ENCODE measurements at places on chromosomes 1 and 21.
A peak's percentile ranks its signal among the peaks of the same experiment; 100 is the strongest.

GRCh38 chr1:33634806-33635205 lies 162.4 kb downstream of the ZSCAN20 start:
- no peak for DNase-seq

- DNase-seq, result peak; percentile 92
Observed at GRCh38 chr1:225691861-225692516, 39.1 kb upstream of the ENAH start.

DNA sequence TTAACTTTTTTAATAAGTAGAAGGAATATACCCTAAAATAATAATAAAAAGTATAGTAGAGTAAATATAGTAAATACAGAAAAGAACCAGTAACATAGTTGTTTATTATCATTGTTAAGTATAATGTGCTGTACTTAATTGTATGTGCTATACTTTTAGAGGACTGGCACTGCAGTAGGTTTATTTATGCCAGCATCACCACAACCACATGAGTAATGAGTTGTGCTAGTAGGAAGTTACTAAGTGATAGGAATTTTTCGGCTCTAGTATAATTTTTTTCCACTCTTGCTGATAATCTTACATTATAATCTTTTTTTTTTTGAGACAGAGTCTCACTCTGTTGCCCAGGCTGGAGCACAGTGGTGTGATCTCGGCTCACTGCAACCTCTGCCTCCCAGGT lies 71.6 kb downstream of the IVNS1ABP start:
- no peak for DNase-seq

DNA sequence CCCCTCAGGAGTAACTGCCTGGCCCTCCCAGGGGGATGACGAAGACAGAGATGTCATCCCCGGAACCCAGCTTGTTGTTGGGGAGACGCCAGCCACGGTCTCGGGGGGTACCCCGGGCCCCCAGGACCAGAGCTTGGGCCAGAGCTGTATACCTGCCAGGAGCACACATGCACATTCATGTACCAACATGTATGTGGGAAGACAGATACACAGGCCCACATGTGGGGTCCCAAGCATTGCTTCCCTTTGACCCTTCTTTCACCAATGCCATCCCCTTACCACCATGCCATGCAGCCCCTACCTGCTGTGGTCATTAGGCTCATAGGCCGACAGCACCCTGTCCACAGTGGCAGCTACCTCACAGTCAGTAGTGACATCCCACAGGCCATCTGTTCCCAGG lies 3.2 kb upstream of the RHOC start:
- DNase-seq, result no peak

DNA sequence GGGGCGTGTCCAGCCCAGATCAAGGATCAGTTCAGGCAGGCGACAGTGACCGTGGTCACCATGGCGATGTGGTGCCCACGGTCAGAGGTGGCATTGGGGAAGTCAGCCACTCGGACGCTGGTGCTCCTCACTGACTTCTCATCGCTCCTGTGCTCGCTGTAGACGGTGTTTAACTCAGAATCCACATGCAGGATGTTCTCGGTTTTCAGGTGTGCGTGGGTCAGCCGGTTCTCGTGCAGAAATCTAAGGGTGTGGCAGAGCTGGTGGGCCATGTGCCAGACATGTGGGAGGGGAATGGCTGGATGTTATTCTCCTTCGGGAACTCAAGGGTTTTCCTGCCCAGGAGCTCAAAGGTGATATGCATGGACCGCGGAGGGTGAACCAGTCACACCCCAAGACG lies 11.7 kb downstream of the OR2AJ1 start:
- DNase-seq, result no peak

GRCh38 chr21:45152265-45152746 lies 77.9 kb downstream of the ADARB1 start:
- DNase-seq, result no peak

DNA sequence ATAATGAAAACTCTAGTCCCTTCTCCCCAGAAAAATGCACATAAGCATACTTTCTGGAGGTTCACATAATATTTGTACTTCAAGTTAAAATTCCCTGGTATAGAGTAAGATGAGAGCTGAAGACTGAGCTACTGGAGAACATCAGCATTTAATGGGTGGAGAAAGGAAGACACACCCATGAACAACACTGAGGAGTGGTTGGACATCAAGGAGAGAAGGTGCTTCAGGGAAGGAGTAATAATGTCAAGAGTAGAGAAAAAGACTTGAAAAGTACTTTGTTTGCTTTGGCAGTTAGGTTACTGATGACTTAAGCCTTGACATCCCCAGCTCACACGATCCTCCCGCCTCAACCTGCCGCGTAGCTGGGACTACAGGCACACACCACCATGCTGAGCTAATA lies 21.9 kb downstream of the PEA15 start:
- DNase-seq, result no peak

DNA sequence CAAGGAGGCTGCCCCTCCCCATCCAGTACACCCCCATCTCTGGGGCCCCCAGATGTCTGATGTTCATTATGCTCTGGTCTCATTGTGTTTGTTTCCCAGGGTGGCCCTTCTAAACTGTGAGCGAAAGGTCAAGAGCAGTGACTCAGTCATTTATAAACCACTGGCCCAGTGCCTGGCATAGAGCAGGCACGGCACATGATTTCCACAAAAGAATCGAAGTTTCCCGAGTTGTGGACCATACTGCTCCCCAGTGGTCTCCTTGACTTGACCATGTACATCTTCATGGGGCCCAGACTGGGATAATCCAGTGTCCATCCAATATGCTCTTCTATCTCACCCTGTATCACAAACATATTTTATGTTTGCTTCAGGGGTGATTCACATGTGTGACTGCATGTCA lies 153.3 kb downstream of the NR5A2 start:
- no peak for DNase-seq

- DNase-seq, result no peak
Observed at GRCh38 chr1:44405798-44406736, 1.0 kb downstream of the RNF220 start.

DNA sequence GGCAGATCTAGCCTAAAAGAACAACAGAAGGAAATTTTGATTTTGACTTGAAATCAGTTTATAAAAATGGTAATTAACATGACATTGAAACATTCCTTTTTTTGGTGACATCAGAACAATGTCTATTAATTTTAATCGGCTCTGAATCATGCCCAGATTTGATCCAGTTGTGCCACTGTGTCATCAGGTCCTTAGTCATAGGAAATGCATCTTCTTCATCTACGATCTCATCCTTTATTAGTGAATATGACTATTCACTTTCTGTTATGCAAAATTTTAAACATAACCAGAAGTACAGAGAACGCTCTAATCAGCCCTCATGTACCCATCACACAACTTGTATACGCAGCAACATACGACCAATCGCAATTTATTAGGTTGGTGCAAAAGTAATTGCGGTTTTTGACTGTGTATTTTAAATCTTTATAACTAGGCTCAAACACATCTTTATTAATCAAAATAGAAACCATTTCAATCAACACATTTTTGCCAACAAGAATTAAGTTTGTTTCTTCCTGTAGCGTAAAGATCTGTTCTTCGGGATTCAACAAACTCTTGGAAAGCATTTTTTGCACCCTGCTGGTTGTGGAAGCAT lies 40.3 kb upstream of the TLR5 start:
- DNase-seq, result no peak

DNA sequence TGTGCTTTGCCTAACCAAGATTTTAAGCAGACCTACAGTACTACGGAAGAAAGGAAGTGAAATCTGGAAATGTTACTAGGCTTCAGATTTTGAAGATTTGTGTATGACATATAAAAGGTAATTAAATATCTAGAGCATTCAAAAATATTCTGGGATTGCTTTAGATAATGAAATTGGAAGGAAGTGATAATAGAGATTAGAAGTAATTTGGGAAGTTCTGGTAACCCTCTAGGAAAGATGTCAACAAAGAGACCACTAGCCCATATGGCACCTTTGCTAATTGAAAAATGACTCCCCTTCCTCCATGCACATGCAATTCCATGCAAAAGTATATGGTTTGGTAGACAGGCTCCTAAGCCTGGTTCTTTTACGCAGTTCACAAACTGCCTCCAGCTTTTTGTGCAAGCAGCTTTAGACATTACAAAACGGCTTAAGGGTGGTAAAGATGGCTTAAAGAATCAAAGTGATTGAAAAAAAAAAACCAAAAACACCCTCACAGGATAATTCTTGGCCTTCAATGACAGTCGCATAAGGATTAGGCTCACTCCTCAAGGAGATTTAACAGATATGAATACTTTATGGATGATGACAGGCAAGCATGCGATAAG lies 81.8 kb downstream of the LRRC7 start:
- DNase-seq, result no peak

DNA sequence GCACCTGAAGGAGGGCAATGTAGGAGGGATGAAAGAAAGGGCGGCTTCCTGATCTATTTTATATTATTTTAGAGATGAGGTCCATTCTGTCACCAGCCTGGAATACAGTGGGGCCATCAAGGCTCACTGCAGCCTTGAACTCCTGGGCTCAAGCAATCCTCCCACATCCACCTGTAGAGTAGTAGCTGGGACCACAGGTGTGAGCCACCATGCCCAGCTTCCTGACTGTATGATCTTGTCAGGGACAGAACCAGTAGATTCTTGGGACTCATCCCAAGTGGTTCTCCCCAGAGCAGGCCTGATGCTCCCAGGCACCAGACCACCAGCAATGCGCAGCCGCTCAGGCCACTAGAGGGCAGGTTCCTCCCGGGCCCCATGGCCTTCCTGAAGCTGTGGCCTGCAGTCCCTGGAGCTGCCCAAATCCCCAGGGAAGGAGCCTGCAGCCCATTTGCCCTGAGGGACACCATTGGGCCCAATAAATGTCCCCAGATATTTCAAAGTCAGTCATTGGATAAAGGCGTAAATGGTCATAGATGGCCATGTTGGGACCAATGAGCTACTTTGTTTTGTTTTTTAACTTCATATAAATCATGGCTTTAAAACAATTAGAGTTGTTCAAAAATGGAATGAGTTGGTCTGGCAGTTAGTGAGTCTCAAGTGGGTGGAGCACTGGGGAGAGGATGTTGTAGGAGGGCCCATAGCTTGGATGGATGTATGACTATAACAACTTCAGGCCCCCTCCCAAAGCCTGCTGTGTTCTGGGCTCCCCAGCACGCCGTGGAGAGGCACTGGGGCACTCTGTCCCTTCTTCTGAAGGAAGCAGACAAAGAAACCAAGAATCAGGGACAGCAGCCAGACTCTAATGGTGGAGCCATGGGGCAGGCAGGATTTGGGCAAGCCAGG lies 44.7 kb upstream of the GOLT1A start:
- DNase-seq, result no peak

GRCh38 chr1:19447550-19447949 lies 37.8 kb downstream of the CAPZB start:
- DNase-seq, result no peak

GRCh38 chr1:153778051-153778823 lies 3.0 kb downstream of the SLC27A3 start:
- no peak for DNase-seq

- DNase-seq, result peak; percentile 75
Observed at GRCh38 chr1:150192012-150192411, 42.3 kb downstream of the PLEKHO1 start.

DNA sequence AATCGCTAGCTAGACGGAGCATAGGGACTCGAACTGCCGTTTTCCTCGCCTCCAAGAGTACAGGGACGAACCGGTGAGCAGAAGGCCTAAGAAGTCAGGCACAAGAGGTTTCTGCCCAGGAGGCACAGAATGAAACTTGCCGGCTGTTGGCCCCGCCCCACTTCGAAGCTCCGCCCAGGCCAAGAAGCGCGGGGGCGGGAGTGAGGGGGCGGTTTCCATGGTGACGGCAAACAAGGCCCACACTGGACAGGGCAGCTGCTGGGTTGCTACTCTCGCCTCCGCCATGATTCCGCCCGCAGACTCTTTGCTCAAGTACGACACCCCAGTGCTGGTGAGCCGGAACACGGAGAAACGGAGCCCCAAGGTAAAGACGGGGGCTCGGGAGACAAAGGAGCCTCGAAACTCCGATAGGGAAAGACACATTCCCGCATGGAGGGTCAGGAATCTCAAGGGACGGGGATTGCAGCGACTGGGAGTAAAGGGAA lies at the start of gene DNALI1:
Gene DNALI1, plus strand, starts transcription at position 229 of the 485 bp plus-strand sequence. Its CDS starts 55 bp downstream, at position 284.
- peak; percentile 52 for DNase-seq

DNA sequence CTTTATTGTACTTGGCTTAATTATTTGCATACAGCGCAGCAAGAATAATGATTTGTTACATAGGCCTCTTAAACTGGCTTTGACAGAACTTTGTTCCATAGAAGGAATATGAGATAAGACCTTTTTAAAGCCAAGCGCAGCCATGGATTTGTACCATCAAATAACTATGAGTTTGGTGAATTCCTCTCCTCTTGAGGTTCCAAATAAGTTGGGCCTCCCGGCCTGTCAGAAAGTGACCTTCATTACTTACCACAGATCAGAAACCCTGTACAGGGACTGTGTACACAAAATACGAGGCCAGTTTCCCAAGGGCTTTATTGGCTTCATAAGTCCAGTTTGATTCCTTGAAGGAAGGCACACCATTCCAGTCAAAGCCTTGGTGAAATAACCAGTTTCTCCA lies 21.8 kb upstream of the HSD3B1 start:
- DNase-seq, result no peak

DNA sequence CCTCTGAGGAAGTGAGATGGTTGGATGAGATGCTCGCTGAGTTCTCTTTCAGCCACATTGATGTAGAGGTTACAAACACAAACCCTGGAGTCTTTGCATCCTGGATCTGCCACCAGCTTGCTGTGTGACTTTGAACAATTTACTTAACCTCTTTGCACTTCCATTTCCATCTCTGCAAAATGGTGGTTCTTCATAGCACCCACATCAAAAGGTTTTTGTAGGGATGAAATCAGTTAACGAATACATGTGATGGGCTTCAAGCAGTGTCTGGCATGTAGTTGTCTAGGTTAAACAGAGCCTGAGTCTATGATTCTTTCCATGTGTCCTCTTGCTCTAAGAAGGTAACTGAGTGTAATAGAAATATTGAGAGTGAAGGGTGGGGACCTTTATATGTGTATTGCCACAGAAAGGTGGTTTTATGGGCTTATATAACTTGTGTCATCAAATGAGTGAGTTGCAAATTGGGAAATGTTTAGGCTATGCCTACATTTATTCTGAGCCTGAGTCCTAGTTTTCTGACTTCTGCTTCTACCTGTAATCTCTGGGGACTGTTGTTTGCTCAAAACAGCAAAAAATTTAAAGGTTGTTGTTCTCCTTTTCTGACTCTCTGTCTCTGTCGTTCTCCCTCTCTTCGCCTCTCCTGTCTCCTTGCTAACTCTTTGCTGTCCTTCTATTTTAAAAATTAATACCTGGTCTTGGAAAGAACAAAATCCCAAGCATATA lies 27.3 kb upstream of the LRRN2 start:
- DNase-seq, result no peak

- DNase-seq, result no peak
Observed at GRCh38 chr1:7303554-7304317, 467.4 kb upstream of the VAMP3 start.

DNA sequence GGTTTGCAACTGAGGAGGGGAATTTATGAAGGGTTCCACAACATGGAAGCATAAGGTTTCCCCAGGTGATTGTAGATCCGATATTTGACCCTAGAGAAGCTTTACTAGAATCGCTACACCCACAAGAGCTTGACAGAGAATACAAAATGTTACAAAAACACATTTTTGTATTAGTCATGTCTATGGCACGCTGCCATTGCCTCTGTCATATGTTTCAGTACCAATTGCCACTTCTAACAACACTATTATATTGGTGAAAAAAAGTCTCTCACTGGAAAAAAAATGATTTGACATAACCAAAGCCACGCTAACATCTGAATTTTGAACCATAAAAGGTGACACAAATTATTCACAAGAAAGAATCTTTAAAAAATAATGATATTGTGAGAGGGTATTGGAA lies 214.5 kb downstream of the KCNT2 start:
- DNase-seq, result no peak

Measured in fibroblast of skin of left biceps (primary cell).